Type B pancreatic cell (in vitro differentiated cells): ENCODE measurements at places on chromosomes 7 and 10.

DNA sequence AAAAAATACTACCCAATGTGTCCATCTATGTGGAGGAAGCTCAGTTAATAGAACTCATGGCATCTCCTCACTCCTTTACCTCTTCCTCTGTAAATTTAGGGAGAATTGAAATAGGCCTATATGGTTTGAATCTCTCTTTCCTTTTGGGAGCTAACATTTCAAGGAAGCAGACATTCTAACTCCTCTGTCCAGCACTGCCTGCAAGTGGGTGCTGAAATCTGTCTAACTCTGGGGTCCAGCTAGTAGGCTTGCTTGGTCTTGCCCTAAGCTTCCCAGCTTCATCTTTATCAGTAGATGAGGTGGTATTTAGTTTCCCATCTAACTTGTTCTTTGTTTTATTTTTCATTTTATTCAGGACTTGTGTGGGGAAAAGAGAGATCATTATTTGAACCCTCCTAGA lies 23.2 kb downstream of the CYCS start:
- no peaks in the 10 kb centered on the region for H3K27me3 ChIP-seq
- H3K4me1 ChIP-seq = peaks cover 4% of the 10 kb centered on the region
- no peak overlapping the region for H3K4me3 ChIP-seq
- H3K27ac ChIP-seq = no peak overlapping the region
- H3K36me3 ChIP-seq = no peaks in the 10 kb centered on the region

GRCh38 chr10:76088980-76089379 lies 657.6 kb downstream of the LRMDA start:
- no peak overlapping the region for H3K27ac ChIP-seq
- H3K27me3 ChIP-seq = peaks cover 45% of the 10 kb centered on the region
- no peak for DNase-seq
- H3K4me3 ChIP-seq = no peak overlapping the region
- H3K4me1 ChIP-seq = peaks cover 35% of the 10 kb centered on the region

GRCh38 chr10:113557424-113557862 lies 4.6 kb downstream of the HABP2 start:
- H3K27me3 ChIP-seq = peaks cover 47% of the 10 kb centered on the region
- H3K27ac ChIP-seq = no peak overlapping the region
- no peaks in the 10 kb centered on the region for H3K36me3 ChIP-seq
- peaks cover 44% of the 10 kb centered on the region for H3K4me1 ChIP-seq
- H3K4me3 ChIP-seq = peak overlapping the region; percentile 36
- no peak for DNase-seq

DNA sequence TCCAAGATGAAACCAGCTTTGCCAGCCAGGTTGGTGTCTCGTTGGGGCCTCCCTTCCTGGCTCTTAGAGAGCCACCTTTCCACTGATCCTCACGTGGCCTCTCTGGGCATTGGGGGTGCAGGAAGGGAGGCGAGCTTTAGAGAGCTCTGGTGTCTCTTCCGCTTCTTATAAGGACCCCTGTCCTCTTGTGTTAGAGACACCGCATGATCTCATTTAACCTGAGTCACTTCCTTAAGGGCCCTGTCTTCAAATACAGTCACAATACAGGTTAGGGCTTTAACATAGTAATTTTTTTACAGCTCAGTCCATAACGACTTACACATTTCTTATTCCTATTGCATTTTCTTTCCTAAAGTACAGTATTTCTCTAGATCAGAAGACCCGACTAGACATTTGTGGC lies 535.8 kb downstream of the SDK1 start:
- H3K4me1 ChIP-seq = no peaks in the 10 kb centered on the region
- no peak overlapping the region for H3K27ac ChIP-seq
- no peak for DNase-seq
- no peaks in the 10 kb centered on the region for H3K27me3 ChIP-seq

DNA sequence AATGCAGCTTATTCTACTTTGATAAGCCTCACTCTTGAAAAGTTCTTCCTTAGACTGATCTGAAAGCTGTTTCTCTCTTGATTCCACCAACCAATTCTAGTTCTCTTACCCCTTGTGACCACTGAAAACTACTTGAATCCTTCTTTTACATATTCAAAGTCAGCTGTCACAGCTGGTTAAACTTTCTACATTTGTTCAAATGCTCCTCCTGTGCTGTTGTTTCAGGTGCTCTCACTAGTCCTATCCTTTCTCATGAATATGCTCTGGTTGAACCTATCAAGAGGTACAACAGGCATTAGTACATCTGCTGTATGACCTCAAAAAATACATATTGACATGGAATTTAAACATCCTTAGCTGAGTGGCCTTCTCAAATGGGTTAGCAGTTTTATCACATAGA lies 91.5 kb downstream of the MYO3A start:
- no peak overlapping the region for H3K4me3 ChIP-seq
- peak overlapping the region; percentile 4 for H3K27ac ChIP-seq
- DNase-seq = no peak
- no peaks in the 10 kb centered on the region for H3K36me3 ChIP-seq
- H3K27me3 ChIP-seq = no peaks in the 10 kb centered on the region

DNA sequence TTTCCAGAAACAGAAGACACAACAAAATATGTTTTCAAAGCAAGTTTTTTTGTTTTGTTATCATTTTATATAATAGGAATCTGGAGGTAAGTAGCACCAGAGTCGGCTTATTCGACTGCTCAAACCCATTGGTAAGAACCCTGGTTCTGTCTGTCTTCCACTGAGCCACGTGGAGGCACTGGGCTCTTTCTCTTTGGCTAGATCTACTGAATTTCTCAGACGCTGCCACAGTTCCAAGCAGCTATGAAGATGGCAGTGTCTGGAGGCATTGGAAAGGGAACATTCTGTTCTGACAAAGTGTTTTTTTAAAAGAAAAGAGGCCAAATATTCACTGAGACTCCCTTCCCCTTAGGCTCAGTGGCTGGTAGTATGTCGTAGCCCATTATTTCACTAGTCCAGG lies 338.8 kb downstream of the NRG3 start:
- no peaks in the 10 kb centered on the region for H3K36me3 ChIP-seq
- no peak overlapping the region for H3K4me3 ChIP-seq
- H3K4me1 ChIP-seq = no peaks in the 10 kb centered on the region
- no peak for DNase-seq
- H3K27ac ChIP-seq = no peak overlapping the region

DNA sequence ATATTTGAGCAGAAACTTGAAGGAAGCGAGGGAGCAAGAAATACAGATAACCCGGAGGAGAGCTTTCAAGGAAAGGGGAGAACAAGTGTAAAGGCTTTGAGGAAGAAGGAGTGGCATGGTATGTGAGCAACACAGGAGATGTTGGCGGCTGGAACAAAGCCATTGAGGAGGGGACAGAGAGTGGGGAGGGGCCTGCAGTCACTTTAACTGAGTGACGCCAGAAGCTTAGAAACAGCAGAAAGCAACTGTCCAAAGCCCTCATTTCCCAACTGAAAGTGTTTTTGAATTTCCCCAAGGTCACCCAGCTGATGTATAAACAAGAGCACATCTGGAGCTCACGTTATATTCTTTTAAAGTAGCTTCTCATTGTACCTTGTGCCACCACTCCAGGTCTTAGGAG lies 19.1 kb downstream of the AUTS2 start:
- no peak for DNase-seq
- H3K4me3 ChIP-seq = peak overlapping the region; percentile 46
- H3K4me1 ChIP-seq = peaks cover 53% of the 10 kb centered on the region
- H3K27ac ChIP-seq = no peak overlapping the region
- H3K36me3 ChIP-seq = peaks cover 3% of the 10 kb centered on the region

DNA sequence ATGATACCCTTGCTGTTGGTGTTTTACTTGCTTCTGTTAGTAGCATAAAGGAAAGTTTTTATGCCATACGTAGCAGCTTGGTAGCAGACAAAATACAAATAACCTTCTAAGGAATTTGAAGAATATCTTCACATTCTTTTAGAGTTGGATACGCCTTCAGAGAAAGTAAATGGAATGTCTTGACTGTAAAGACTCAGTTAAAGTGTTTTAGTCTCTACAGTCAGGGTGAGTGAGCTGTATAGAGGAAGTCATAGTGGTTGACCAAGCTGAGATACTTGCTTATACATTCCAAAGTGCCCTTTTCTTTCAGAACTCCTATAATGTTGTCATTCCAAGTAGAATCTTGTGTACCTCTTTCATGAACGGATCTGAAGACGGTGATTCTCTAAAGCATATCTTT lies 37.7 kb downstream of the RABGEF1 start:
- no peak for DNase-seq
- H3K4me1 ChIP-seq = no peaks in the 10 kb centered on the region

- peak overlapping the region; percentile 91 for H3K4me3 ChIP-seq
- DNase-seq = no peak
- peaks cover 42% of the 10 kb centered on the region for H3K27me3 ChIP-seq
Measured at GRCh38 chr10:13528123-13528874, 515 bp downstream of the BEND7 start.

DNA sequence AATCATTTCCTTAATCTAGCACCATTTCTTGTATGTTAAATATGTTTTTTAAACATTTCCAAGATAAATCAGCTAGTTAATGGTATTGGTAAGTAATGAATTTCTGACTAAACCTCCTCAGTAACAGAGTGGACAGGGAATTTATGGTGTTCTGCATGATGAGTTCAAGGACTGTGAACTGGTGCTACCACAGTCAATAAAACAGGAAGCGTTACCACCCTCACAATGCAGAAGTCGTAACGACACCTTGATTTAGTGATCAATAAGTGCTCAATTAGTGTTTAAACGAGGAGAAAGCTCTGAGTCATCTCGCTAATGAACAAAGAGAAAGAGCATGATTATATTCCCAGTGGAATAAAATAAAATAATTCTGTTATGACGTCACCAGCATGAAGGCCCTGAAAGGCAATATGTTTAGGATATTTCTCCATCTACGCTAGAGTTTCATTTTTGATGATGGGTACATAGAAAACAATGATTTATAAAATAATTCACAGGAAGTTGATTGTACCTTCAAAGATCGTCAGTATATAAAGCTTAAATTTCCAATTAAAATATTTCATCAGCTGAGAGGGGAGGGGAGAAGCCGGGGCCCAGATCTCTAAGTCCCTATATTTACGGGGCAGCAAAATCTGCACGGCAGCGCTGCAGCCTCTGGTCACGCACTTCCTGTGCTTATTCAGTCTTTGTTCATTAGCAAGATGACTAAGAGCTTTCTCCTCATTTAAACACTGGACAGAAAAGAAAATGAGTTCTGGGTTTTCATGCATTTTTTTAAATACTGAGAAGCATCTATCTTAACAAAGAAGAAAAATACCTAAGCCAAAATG lies 400.5 kb downstream of the PTPRN2 start:
- no peaks in the 10 kb centered on the region for H3K27me3 ChIP-seq
- H3K4me1 ChIP-seq = no peaks in the 10 kb centered on the region
- H3K4me3 ChIP-seq = no peak overlapping the region

GRCh38 chr7:121872831-121873288 lies at the start of gene PTPRZ1:
PTPRZ1 (plus strand) TSS chr7:121873161; CDS start chr7:121873500, 339 bp downstream.
- peaks cover 70% of the 10 kb centered on the region for H3K27me3 ChIP-seq
- no peaks in the 10 kb centered on the region for H3K4me1 ChIP-seq
- DNase-seq = peak; percentile 73
- peaks cover 3% of the 10 kb centered on the region for H3K36me3 ChIP-seq
- peak within 1 kb of the TSS; percentile 96 for H3K4me3 ChIP-seq

DNA sequence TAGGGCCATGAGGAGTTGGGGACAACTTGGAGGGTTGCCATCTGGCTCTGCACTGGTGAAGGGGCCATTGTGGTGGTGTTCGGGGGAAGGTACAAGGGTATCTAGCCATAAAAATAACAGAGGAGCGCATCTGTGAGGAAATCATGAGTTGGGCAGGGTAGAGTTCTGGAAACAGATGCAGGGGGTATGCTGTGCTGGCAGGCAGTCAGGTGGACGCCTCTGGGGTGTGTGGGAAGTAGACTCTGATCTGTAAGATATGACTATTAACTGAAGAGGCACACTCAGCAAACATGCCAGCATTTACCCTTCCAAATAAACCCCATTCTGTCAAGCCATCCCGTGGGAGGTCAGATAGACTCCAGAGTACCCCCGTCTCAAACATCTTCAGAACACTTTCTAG lies 79.8 kb downstream of the CLEC2L start:
- peaks cover 3% of the 10 kb centered on the region for H3K4me1 ChIP-seq
- DNase-seq = no peak
- no peaks in the 10 kb centered on the region for H3K27me3 ChIP-seq

GRCh38 chr7:75969704-75970498 lies 24.5 kb downstream of the TMEM120A start:
- no peak for DNase-seq
- H3K4me3 ChIP-seq = no peak overlapping the region
- peaks cover 31% of the 10 kb centered on the region for H3K4me1 ChIP-seq
- peaks cover 14% of the 10 kb centered on the region for H3K36me3 ChIP-seq

- no peaks in the 10 kb centered on the region for H3K36me3 ChIP-seq
- peaks cover 32% of the 10 kb centered on the region for H3K27me3 ChIP-seq
- no peak overlapping the region for H3K4me3 ChIP-seq
- no peak for DNase-seq
Measured at GRCh38 chr10:22486431-22486830, 141.1 kb downstream of the SPAG6 start.

- no peak within 1 kb of the TSS for H3K27ac ChIP-seq
- peak; percentile 90 for DNase-seq
- H3K36me3 ChIP-seq = no peaks in the 10 kb centered on the region
- H3K4me1 ChIP-seq = peaks cover 5% of the 10 kb centered on the region
- H3K4me3 ChIP-seq = peak within 1 kb of the TSS; percentile 82
Measured at GRCh38 chr10:15088428-15089261, at the start of gene ACBD7. ACBD7 (minus strand) TSS chr10:15088776; CDS start chr10:15088728, 48 bp downstream.

- DNase-seq = no peak
- H3K27ac ChIP-seq = no peak overlapping the region
- H3K4me3 ChIP-seq = no peak overlapping the region
- H3K4me1 ChIP-seq = peaks cover 16% of the 10 kb centered on the region
- H3K36me3 ChIP-seq = peaks cover 25% of the 10 kb centered on the region
- no peaks in the 10 kb centered on the region for H3K27me3 ChIP-seq
Measured at GRCh38 chr7:140677496-140677895, 4.8 kb downstream of the ADCK2 start.

GRCh38 chr7:22141355-22141754 lies 195.7 kb upstream of the CDCA7L start:
- no peak overlapping the region for H3K4me3 ChIP-seq
- no peak overlapping the region for H3K27ac ChIP-seq
- peaks cover 27% of the 10 kb centered on the region for H3K36me3 ChIP-seq

- H3K27me3 ChIP-seq = no peaks in the 10 kb centered on the region
- DNase-seq = no peak
- H3K4me1 ChIP-seq = peaks cover 5% of the 10 kb centered on the region
- no peaks in the 10 kb centered on the region for H3K36me3 ChIP-seq
Measured at GRCh38 chr7:148156233-148156632, 434.3 kb upstream of the C7orf33 start.

DNA sequence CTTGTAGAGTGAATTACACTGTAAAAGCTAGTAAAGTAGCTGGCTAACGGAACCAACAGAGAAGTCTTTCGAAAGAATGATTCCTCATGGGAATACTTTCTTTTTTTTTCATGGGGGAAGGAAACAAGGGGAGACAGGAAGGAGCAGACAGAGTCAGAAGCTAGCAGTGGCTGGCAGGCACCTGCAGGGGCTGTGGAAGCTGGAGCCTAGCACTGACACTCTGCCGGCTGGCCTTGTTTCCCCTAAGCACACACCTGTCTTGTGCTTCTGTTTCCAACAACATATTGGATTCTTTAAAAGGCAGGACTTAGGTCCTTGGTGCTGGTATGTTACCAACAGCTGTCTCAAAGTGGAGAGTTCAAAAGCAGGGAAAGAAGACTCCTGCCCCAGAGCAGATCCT lies 24.7 kb downstream of the NOD1 start:
- H3K27me3 ChIP-seq = no peaks in the 10 kb centered on the region
- no peak for DNase-seq
- H3K27ac ChIP-seq = no peak overlapping the region
- no peak overlapping the region for H3K4me3 ChIP-seq
- H3K36me3 ChIP-seq = peaks cover 13% of the 10 kb centered on the region

- peaks cover 11% of the 10 kb centered on the region for H3K27me3 ChIP-seq
- no peak for DNase-seq
- H3K4me3 ChIP-seq = peak overlapping the region; percentile 57
- H3K36me3 ChIP-seq = peaks cover 2% of the 10 kb centered on the region
- no peak overlapping the region for H3K27ac ChIP-seq
Measured at GRCh38 chr10:42836771-42837468, 54.3 kb downstream of the BMS1 start.
